Foreskin keratinocyte (primary cell): ENCODE measurements at places on chromosomes 7 and 10.

DNA sequence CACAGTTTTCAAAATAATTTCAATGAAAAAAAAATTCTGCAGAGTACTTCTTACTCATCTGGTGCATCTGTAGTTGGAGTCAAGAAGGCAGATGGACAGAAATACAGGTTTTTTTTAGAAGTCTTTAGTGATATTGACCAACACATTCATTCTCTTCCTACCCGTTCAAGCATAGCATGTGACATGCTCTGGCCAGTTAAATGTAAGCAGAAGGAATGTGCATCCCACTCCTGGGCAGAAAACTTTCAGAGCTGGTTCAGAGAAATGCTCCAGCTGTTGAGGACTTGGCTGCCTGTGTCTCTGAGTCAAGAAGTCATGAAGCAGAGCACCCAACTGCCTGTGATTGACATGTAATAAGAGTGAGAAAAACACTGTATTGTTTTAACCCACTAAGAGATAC is 665.3 kb upstream of the IGFBP3 start:
- no peak for DNase-seq

DNA sequence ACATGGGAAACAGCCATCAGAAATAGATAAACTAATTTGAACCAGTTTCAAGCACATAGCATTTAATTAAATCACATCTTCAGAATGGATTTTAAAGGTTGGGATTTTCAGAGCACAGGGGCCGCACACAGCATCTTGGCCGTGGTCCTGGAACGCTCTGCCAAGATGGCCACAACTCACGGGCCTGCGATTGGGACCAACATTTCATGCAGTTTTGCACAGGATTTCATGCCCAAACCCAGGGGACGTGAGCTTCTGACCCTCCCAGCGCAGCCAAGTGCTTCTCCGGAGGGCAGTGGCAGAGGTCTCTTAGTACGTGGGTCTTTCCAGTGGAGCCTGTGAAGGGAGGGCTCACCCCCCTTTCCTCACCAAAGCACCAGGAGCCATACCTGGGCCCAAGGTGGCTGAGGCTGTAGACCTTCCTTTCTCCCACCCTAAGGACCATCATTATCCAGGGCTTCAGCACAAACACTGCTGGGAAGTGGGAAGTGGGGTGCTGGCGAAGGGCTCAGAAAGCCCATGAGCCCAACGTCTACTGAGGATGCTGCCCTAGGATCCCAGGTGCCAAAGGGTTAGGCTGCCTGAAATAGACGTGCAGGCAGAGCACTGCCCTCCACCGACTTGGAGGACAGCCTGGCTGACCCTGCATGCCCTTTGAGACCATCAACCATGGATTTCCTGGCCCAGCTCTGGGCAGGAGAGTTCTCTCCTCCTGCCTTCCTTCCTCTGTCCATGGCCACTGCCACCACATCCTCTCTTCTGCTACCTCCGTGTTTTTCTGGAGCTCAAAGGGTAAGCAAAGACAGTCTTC is 611.2 kb upstream of the MGMT start:
- no peak for DNase-seq

DNA sequence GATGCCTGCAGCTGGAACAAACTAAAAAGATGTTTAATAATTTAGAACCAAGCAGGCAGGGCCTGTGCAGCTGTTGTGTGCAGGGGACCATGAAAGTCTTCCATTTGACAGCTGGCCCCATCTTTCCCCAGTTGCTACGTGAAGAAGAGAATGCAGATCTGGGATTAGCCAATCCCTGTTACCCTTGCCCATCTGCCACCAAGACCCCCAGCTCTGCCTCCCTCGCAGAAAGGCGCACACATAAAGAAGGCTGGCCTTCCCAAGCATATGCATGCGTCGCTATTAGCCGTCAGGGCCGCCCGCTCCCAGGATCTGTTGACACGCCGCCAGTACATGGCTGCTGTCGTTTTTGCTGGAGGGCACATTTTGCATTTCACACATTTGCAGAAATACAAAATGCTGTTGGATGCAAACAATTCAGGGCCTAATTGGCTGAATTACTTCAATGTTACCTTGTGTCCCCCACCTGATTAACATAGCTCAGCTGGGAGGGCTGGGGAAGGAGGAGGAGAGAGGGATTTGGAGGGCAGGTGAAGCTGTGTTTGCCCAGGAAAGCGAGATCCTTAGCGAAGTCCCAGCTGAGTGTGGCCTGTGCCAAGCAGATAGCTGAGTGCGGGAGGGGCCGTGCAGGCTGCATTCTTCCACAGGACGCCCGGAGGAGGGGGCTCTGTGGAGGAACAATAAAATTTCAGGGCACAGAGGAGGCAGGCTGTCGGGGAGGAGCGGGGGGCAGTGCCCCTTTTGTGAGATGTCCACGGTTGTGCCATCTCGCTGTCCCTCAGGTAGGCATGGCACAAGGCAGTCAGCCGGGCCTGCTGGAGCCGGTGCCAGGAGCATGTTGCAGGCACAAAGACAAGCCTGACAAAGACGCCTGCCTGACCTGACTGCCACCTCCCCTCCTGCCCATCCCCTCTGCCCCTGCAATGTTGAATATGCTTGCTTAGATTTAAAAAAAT is 443.0 kb upstream of the MKI67 start:
- no peak for DNase-seq

DNA sequence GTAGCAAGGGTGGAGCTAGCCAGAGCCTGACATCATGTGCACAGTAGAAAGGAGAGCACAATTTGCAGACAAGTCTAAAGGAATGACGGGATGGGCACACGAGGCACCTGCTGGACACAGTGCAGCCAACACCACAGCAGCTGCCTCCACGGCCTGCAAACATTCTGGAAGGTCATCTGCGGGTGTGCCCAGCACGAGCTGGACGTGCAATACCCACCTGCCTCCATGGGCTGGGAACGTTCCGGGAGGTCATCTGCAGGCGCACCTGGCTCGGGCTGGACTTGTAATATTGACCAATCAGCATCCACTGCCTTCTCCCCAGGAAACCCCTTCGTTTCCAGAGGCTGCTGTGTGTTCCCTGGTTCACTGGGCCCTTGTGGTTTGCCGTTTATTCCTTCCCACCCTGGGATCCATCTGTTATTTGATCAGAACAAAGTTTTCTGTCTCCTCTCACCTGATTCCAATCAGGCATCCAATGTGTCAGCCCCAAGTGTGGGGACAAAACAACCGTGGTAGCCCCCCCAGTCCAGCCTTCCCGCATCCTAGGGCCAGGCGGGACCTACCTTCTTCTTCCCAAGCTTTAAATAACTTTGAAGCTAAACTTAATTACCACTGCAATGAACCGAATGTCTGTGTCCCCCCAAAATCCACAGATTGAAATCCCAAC is 243.4 kb upstream of the PPP2R2D start:
- no peak for DNase-seq

- DNase-seq, result no peak
Measured at GRCh38 chr7:151206914-151207313, 3.4 kb downstream of the H2BK1 start.

DNA sequence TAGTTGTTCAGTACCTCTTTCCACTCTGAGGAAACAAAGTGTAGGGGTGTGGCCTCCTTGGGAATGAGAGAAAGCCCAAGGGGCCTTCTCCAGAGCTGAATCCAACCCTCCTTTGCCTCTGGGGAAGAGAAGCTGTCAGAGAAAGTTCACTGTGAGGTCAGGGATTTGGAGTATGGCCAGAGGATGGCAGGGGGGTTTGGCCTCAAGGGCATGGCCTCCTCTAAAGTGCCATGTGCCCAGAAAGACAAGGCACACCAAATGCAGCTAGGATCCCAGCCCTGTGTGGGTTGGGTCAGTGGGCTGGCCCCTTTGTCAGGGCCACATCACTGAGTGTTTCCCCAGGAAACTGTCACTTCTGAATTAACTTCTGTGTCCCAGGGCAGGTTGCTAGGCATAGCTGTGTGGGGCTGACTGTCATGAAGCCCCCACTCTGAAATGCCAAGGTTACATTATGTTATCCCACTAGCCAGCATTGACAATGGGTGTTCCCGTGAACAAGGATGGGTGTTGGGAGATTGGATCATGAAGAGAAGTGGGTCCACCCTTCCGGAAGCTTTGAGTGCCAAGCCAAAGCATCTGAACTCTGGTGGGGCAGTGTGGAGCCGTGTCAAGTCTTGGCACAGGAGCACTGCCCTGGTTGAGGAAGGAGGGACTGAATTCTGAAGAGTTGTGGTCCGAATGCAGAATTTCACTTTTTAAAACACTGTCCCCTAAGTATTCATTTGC is 123.3 kb downstream of the ZMIZ1 start:
- no peak for DNase-seq

DNA sequence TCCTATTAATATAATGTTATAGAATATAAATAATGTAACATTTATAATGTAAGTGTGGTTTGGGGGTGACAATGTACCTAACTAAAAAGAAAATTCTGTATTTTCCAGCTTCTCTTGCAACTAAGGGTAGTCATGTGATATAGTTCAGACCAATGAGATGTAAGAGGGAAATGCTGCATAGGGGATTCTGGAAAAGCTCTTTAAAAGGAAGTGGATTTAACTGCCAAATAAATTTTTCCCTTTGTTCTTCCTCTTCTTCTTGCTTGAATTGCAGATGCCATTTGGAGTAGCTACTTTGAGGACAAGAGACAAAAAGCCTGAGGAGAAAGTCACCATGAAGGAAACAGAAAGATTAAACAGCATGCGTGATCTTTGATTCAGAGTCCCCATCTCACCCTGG is 194.3 kb downstream of the PTEN start:
- DNase-seq, result no peak

- DNase-seq, result no peak
Measured at GRCh38 chr7:17507717-17508116, 209.3 kb downstream of the AHR start.

DNA sequence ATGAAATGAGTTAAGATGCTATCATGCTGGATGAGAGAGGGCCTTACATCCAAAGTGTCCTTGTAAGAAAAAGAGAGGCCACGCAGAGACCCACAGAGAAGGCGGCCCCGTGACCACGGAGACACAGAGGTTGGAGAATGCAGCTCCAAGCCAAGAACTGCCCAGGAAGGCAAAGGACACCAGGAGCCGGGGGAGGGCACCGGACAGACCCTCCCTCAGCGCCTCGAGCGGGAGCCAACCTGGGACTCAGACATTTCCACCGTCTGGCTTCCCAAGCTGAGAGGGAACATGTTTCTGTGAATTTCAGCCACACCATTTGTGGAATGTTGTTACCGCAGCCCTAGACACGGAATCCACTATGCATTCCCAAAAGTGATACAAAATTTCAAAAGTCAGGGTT is 22.9 kb downstream of the TCERG1L start:
- no peak for DNase-seq

DNA sequence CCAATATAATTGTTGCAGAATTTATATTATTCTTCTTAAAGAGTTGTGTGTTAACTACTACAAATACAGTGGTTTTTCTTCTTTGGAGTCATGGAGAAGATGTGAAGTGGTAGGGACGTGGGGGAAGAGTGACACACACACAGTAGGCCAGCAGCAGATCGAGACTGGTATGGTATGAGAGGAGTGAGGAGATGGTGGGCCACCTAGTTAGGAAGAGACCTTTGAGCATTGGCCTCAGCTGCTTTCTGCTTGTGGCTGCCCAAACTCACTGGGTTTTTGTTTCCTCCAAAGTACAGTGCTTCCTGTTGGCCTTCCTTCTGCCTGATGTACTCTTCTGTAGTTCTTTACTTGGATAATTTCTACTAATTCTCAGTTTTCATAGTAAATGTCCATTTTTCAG is 14.6 kb downstream of the VCL start:
- no peak for DNase-seq

GRCh38 chr10:100899171-100899570 is 13.6 kb upstream of the SLF2 start:
- DNase-seq, result no peak

- no peak for DNase-seq
Measured at GRCh38 chr10:60532696-60533468, 143.2 kb upstream of the ANK3 start.

GRCh38 chr7:122132341-122132740 is 11.7 kb downstream of the AASS start:
- DNase-seq, result peak; percentile 73

- DNase-seq, result no peak
Measured at GRCh38 chr10:133099571-133099970, 11.8 kb downstream of the ADGRA1 start.

GRCh38 chr7:130673066-130673465 is 4.5 kb upstream of the COPG2 start:
- no peak for DNase-seq

DNA sequence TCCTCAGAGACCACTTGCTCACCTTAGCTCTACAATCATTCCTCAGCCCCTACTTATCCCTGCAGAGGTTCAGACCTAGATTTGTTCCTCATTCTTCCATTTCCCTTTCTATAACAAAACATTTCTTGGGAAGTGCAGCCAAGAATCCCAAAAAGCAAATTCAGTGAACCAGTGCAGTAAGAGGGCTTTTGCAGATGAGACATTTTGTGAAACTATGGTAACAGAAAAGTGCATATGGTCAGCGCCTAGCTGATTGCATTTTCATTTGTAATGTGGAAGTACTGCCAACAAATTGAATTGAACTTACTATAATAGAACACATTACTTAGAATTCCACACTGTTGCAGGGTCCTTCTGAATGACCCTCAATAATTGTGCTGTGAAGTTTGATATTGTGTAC is 18.6 kb downstream of the AGMO start:
- no peak for DNase-seq

- DNase-seq, result no peak
Measured at GRCh38 chr10:5491477-5491876, 7.9 kb downstream of the CALML5 start.
